ENCODE measurements at places on chromosomes 2 and 18. TPM values are rescaled to one million over a fixed set of nuclear protein-coding genes. Genes with fewer than 3 reads are reported as not detected.

- DNase-seq, result no peak
- no peaks in the 10 kb centered on the region for H3K4me1 ChIP-seq
- no peak overlapping the region for H3K27ac ChIP-seq
- no peak overlapping the region for H3K4me3 ChIP-seq
- no peaks in the 10 kb centered on the region for H3K27me3 ChIP-seq
- H3K36me3 ChIP-seq, result no peaks in the 10 kb centered on the region
Measured at GRCh38 chr18:78721238-78721875, 258.3 kb upstream of the SALL3 start.

DNA sequence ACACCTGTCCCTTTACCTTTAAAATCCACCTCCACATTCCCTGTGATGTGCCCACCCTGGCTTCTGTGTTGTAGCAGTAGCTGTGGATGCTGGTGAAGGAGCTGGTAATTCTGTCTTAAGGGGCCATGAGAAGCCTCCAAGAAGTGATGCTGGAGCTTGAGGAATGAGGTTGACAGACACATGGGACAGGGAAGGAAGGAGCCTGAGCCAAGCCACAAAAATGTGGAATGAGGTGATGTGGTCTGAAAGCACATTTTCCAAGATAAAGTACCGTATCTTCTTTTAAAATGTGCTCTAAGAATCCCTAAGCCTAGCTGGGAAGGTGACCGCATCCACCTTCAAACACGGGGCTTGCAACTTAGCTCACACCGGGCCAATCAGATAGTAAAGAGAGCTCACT is 31.2 kb downstream of the VWA3B start:
- H3K4me1 ChIP-seq, result no peaks in the 10 kb centered on the region
- no peak overlapping the region for H3K27ac ChIP-seq
- H3K27me3 ChIP-seq, result peaks cover 60% of the 10 kb centered on the region
- no peak overlapping the region for H3K4me3 ChIP-seq
- no peaks in the 10 kb centered on the region for H3K36me3 ChIP-seq
- DNase-seq, result no peak

The SULT1C2 gene
- total RNA-seq, result 1.2 TPM

The IL1R2 gene
- total RNA-seq, result 0.88 TPM
